ENCODE measurements at places on chromosomes 3 and 15.

DNA sequence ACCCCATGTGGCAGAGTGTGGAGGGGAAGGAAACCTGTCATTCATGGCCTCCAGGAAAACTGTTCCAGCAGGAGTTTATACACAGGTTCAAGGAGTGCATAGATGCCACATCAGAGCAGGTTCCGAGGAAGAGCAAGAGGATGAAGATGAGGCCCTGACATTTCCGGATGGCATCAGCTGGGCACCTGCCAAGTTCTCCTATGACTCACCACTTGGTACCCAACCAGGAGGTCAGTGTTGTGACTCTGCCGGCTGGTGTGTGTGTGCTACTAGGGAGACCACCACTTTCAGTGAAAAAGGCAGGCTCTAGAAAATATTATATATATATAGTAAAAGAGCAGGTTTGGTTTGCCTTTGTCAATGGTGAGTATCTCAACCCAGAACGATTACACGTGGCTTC, 69.3 kb downstream of the NTRK3 start:
- no peak for DNase-seq

- no peak for DNase-seq
Observed at GRCh38 chr15:40342416-40343320, 1.9 kb upstream of the CCDC9B start.

DNA sequence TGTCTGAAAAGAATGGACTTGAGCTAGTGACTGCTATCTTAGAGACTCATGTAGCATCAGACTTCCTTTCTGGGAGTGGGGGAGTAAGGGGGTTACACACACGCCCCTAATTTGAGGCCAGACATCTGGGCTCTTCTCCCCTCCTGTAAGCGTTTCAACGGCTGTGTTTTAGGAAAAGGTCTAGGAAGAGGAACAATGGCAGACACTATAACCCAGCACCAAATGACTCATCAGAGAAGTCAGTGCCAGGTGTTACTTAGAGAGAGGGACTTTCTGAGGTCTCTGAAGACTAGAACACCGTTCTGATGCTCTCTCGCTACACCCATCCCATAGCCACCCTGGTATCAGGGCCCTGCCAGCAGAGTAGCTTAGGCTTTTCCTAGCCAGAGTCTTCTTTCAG, 65.5 kb downstream of the SSUH2 start:
- no peak for DNase-seq

GRCh38 chr15:74768099-74768770, 13.6 kb upstream of the CSK start:
- DNase-seq = no peak

- DNase-seq = no peak
Observed at GRCh38 chr3:95123104-95123503, 1060.2 kb downstream of the NSUN3 start.

- no peak for DNase-seq
Observed at GRCh38 chr3:124761250-124761796, 31.1 kb downstream of the UMPS start.

DNA sequence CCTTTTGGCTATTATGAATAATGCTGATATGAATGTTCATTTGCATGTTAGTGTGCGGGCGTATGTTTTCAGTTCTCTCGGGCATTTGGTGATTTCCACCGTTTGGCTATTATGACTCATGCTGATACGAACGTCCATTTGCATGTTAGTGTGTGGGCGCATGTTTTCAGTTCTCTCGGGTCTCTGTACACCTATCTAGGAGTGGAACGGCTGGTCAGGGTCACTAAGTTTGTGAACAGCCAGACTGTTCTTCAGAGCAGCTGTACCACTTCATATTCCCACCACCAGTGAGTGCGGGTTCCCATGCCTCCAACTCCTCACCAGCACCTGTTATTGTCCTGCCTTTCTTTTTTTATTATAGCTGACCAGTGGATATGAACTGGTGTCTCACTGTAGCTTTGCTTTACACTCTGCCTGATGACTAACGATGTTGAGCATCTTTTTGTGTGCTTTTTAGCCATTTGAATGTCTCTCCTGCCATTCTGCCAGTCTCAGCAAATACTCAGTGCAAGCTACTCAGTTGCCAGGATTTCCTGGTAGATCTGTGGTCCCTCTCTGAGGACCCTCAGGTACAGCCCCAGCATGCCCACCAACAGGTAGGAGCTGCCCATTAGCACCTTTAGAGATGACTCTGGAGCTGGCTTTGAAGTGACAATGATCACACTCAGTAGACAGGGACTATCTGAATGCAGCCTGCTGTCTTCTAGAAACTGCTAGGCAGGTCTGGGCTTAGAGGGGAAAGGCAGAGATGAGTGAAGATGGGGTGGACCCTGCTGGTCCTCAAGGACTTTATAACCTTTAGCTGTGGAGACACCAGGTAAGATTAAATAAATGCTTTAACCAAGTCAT, 141.1 kb downstream of the XXYLT1 start:
- no peak for DNase-seq

DNA sequence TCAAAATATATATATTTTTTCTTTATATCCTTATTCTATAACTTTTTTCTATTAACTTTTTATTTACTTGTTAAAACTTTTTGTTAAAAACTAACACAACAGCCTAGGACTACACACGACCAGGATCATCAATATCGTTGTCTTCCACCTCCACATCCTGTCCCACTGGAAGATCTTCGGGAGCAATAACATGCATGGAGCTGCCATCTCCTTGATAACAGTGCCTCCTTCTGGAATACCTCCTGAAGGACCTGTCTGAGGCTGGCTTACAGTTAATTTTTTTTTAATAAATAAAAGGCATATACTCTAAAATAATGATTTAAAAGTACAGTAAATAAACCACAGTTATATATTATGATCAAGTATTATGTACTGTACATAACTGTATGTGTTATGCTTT, 58.9 kb downstream of the SFMBT1 start:
- no peak for DNase-seq

DNA sequence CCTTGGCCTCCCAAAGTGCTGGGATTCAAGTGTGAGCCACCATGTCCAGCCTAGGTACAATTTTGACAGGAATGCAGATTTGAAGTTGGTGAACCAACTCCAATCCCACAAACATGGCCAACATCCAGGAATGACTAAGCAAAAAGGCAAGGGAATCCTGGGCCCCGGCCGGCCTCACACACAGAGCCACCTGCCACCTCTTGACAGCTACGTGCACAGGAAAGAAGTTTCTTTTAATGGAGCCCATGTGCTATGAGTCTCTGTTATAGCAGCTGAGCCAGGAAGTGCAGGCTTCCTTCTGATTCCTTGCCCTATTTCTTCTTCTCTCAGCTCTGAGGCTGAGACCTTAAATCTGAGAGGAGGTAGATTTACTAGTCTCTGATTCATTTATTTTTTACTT, 8.8 kb downstream of the TMEM40 start:
- no peak for DNase-seq

DNA sequence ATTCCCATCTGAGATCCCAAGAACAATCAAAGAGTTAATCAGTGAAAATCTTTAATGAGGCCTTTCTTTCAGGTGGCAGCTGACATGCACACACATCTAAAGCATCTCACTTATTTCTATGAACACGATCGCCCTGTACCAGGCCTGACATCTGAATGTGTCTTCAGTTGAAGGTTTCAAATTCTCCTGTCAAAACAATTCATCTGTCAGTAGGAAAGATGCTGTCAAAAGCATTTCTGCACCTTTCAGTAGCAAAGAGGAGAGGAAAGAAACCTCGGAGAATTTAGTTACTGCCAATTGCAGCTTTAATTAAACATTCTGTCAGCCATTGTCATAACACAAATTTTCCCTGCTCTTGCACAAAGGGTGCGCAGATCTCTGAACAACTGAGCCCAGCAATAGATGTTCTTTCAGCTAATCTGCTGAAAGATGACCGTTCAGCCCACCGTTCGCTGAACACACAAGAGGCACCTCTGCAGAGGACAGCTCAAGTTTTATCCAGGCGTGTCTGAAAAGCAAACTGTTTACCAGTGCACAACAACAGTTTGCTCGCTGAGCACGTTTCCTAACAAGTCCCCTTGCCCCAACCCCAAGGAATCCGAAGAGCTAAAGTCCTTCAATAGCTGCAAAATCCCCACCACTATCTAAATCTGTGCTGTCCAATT, 34.1 kb downstream of the LRIG1 start:
- DNase-seq = no peak

- peak; percentile 74 for DNase-seq
Observed at GRCh38 chr3:72663429-72663828, 184.8 kb downstream of the SHQ1 start.

- no peak for DNase-seq
Observed at GRCh38 chr15:70505936-70506912, 257.1 kb downstream of the UACA start.

DNA sequence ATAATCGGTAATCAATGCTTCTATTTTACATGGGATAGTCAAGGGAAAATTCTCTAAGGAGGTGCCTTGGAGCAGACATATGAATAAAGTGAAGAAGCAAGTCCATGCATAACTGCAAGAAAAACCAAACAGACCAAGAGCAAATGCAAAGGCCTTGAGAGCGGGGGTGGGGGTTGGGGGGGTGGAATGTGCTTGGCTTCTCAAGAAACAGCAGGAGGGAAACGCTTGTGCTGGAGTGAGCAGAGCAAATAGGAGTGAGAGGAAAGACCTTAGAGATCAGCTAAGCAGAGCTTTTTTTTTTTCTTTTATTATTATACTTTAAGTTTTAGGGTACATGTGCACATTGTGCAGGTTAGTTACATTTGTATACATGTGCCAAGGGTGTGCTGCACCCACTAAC, 260.8 kb downstream of the ARPP21 start:
- DNase-seq = no peak

- no peak for DNase-seq
Observed at GRCh38 chr3:38687321-38687720, 37.8 kb upstream of the SCN5A start.

GRCh38 chr3:125072301-125072700, 16.5 kb upstream of the HEG1 start:
- no peak for DNase-seq

DNA sequence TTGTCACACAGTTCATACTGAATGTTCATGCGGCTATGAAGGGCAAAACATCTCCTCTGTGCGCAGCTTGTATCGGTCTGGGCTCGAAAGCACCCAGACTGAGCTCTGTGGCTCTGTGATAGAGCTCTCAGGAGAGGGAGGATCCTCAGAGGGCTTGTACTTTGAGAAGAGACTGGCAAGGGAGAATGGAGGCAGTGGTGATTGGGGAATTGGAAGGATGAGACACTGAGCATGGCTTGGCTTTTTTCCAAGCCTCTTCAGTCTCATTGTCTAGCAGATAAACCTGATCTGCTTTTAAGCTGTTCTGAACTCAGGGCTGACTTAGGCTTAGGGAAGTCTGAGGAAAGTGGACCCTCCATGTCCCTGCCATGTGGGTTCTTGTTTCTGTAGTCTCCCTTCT, 43.0 kb downstream of the RAD54L2 start:
- no peak for DNase-seq

- DNase-seq = no peak
Observed at GRCh38 chr15:62119227-62119864, 45.7 kb downstream of the C2CD4B start.

GRCh38 chr15:90991587-90992285, 2.6 kb downstream of the PRC1 start:
- DNase-seq = no peak

- no peak for DNase-seq
Observed at GRCh38 chr3:46272028-46272451, 29.8 kb downstream of the CCR3 start.

DNA sequence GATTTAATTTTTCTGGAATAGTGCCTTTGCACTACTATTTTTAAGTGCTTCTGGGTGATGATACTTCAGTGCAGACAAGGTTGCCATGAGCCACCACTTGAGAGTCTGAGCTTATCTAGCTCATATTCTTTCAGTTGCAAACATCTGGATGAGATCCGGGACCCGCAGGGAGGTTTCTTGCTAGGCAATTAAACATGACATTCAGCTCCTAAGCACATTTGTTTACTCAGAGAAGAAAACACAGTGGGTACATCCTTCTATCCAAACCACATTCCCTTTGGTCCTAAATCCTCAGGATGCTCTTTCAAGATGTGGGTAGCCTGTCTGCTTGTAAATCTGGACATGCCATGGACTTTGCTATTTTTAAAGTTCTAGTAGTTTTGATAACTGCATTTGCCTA, 12.0 kb downstream of the PLSCR1 start:
- no peak for DNase-seq

- DNase-seq = no peak
Observed at GRCh38 chr3:45906681-45907407, 20.5 kb downstream of the CCR9 start.

GRCh38 chr3:194097141-194097882, 38.6 kb upstream of the HES1 start:
- DNase-seq = no peak

- no peak for DNase-seq
Observed at GRCh38 chr3:27357665-27358258, 11.4 kb downstream of the NEK10 start.

GRCh38 chr3:107641572-107642307, 119.0 kb downstream of the BBX start:
- no peak for DNase-seq

DNA sequence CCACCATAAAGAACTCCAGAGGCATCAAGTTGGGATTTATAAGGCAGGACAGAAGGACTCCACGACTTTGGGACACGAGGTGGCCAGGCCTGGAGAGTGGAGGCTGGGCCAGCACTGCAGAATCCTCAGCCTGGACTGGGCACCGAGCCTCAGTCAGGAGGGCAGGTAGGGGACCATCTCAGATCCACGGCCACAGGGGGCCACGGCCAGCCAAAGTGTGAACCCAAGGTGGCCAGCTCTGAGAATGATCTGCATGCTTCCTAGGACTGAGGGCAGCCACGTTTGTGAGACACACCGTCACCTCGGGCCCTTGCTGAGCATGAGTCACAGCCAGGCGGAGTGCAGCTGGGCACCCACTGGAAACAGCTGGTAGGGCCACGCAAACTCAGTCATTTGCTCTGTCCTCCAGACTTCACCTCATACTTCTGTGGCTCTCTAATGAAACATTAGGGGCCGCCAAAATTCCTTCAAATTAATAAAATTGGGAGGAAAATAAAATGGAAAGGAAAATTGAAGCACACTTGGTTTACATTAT, 65.8 kb downstream of the CTNNB1 start:
- DNase-seq = no peak

DNA sequence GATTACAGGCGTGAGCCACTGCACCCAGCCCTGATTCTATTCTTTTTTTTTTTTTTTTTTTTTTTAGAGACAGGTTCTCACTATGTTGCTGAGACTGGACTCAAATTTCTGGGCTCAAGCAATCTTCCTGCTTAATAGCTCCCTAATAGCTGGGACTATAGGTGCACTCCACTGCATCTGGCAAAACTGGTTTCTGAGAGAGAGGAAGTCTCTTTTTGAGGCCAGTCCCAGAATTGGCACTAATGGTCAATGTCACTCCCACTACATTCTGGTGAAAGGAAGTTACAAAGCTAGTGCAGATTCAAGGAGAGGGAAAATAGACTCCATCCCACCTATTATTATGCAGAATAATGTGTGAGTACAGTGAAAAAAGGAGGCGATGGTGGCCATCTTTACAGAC, 5.8 kb upstream of the TGFBR2 start:
- no peak for DNase-seq

GRCh38 chr3:54773271-54773670, 154.6 kb downstream of the LRTM1 start:
- DNase-seq = no peak

- DNase-seq = no peak
Observed at GRCh38 chr3:176971613-176972174, 225.6 kb downstream of the TBL1XR1 start.

All from NCI-H1436 treated with DMSO at 0.1 percent for 48 hours (cell line).